Dorsolateral prefrontal cortex (tissue), 122 donors: ENCODE measurements at places on chromosomes 6 and 20.

DNA sequence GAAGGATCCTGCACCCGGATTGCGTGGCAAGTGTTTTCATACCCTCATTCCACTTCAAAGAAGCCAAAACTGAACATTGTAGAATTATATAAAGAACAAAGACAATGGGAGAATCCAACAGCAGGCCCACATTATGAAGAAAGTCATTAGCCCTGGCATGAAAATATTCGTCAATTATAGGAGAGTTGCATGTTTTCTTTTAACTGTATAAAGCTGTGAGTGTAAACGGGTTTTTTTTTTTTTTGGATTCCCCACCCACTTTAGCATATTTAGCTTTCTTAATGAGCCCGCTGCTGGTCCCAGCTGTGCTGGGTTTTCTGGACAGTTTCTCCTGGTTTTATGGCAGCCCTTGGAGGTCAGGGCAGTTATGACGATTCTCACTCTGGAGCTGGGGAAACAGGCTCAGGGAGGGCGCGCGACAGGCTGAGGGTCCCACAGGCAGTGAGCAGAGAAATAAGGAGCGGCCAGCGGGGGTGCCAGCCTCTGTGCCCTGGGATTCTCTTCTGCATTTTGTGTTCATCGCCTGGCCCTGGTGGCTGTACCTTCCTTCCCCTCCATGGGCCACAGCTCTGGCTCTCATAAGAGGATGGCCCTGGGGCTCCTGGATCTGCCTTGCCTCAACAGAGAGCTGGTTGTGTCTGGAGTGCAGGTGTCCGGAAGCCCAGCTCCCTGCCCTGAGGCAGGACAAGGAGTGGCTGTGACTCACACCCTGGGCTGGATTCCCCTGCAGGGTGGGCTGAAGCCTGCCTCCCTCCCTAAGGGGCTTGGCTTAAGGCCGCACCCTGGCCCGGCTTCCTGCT is 24.1 kb upstream of the SULF2 start:
- DNase-seq: no peak

DNA sequence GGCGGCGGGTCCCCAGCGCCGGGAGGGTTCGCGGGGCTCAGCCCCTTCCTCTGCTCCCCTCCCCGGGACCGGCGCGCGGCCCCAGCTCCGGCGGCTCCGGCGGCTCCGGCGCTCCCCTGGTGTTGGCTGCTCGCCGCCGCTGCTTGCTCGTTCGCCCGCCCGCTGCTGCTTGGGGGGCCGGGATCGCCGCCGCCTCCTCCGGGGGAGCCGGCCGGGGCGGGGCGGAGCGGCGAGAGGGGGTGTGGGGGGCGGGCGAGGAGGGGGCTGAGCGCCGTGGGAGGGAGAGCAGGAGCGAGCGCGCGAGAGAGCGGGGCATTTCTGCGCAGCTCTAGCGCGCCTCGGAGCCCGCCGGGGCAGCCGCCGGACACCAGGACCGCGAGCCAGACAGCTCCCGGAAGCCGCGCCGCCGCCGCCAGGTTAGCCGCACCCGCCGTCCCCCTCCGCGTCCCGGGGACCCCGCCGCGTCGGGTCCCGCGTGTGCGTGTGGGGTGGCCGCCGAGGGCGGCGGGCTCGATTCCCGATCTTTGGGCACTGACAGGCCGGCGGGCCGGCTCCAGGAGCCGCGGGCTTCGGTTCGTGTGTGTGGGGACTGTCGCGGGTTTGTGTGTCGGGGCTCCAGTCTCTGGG is 62.0 kb upstream of the EPB41L1 start:
- DNase-seq: no peak

DNA sequence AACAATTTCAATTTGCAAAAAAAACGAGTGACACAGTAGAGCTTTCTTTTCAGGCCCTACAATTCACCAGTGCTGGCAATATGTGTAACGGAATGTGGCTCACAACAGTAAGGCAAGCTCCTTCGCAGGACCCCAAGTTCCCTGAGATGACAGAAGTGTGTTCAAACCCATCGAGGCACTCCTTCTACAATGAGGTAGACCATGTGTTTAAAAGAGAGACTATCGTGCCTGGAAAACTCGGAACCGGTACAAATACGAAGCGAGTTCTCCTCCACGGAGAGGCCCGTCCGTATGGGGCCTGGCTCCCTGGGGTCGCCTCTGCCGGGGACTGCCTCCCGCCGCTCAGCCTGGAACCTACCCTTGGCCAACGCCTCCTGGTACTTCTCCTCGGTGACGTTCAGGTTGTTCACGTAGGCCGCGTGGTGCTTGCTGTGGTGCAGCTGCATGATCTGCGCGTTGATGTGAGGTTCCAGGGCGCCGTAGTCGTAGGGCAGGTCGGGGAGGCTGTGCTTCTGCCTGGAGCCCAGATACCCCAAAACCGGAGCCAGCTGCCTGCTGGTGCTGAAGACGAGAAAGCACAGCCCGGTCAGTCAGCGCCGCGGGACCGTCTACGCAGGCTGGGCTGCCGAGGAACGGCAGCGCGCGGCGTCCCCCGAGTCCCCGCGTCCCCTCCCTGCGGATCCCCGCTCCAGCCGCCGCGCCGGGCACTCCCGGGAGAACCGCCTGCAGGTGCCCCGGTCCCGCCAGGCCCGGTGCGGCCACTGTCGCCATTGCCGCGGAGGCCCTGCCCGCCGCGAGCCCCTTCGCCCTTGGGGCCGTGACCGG is 526 bp downstream of the SOD2 start:
- DNase-seq: peak; percentile 61

GRCh38 chr20:17542481-17542880 is 11.3 kb upstream of the BFSP1 start:
- DNase-seq: no peak
